ENCODE measurements at places on chromosomes 7 and 10.

GRCh38 chr10:101559596-101560297 lies 28.3 kb downstream of the POLL start:
- DNase-seq: no peak

DNA sequence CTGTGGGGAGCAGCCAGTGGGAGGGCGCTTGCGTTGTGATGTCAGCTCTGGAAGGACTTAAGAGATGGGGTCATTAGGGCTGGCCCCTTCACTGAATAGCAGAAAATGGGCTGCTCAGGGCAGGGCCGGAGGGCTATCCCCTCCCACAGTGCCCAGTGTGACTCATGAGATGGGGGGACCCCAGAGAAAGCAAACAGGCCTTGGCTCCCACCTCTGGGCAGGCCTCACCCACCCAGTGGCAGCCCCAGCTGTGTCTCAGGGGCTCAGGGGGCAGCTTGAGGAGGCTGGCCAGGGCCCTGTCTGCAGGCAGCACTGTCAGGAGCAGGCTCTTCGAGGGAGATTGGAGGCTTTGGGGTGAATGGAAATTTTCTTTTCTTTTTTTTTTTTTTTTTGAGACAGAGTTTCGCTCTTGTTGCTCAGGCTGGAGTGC lies 168.3 kb downstream of the SLIT1 start:
- DNase-seq: no peak

DNA sequence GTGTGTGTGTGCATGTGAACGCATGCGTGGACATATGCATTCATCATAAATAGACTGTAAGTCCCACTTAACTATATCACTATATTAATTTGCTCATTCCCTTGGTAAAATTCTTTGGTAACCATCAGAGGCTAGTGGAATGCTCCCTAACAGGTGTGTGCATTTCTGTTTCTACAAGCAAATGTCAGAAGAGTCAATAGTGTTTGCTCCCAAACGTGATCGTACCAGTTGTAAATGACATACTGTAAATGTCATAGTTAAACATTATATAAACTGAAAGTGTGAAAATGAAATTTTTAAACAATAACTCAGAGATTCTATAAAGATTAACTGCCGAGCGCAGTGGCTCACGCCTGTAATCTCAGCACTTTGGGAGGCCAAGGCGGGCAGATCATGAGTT lies 94.6 kb downstream of the ANLN start:
- no peak for DNase-seq

DNA sequence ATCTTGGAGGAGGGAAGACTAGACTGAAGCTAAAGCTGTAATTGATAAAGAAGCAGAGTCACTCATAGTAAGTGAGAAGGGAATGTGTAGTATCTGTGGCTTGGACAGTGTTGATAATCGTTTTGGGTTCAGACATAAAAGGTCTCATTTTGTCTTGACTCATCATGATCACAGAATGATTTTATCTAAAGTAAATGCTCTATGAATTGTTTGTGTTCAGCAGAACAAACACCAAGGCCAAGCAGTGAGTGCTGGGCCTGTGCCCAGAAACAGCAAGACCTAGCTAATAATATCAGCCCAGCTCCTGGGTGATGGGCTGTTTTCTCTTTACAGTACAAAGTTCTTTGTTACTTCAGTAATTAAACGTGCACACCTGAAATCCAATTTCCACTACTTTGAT lies 26.7 kb upstream of the CD36 start:
- no peak for DNase-seq

DNA sequence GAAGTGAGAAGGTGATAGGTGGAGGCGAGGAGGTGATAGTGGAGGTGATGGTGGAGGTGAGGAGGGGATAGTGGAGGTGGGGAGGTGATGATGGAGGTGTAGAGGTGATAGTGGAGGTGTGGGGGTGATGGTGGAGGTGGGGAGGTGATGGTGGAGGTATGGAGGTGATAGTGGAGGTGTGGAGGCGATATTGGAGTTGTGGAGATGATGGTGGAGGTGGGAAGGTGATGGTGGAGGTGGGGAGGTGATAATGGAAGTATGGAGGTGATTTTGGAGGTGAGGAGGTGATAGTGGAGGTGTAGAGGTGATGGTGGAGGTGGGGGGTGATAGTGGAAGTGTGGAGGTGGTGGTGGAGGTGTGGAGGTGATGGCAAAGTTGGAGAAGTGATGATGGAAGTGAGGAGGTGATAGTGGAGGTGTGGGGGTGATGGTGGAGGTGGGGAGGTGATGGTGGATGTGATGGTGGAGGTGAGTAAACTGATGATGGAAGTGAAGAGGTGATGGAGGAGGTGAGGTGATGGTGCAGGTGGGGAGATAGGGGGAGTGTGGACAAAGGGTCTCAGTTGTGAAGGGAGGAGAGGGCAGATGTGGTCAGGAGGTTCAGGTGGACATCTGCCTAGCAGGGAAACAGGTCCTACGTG lies 36.6 kb downstream of the ADCY1 start:
- DNase-seq: no peak

DNA sequence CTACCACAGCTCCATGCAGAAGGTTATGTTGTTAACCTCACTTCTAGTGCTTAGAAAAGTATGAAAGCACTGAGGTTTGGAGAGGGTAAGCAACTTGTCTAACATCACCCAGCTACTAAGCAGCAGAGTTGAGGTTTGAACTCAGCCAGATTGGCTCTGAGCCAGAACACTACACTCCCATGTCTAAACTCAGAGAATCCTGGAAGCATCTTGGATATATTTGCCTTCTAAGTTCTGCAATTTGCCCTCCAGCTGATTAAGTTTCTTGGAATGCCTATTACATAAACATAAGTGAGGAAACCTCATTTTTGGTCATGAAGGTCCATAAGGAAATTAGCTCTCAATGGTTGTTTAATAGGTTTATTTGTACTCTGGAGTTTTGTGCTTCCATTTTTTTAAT lies 78.1 kb upstream of the PHYHIPL start:
- no peak for DNase-seq

- DNase-seq: no peak
Measured at GRCh38 chr7:92517631-92518030, 10.7 kb downstream of the PEX1 start.

GRCh38 chr10:86472061-86472460 lies 49.5 kb downstream of the WAPL start:
- no peak for DNase-seq

DNA sequence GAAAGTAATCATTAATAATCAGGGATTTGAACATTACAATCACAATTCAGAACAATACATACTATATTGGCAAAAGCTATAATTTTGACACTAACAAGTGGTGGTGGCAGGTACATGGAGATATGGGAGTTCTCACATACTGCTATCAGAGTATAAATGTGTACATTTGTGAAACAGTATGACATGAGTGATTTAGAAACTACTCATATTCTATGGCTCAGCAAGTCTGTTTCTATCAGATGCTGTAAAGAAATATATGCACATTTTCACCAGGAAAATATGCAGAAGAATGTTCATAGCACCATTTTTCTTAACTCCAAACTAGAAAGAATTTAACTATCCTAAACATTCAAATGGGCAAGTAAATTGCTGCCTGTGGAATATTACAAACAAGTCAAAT lies 620.0 kb downstream of the SH2D4B start:
- DNase-seq: no peak

DNA sequence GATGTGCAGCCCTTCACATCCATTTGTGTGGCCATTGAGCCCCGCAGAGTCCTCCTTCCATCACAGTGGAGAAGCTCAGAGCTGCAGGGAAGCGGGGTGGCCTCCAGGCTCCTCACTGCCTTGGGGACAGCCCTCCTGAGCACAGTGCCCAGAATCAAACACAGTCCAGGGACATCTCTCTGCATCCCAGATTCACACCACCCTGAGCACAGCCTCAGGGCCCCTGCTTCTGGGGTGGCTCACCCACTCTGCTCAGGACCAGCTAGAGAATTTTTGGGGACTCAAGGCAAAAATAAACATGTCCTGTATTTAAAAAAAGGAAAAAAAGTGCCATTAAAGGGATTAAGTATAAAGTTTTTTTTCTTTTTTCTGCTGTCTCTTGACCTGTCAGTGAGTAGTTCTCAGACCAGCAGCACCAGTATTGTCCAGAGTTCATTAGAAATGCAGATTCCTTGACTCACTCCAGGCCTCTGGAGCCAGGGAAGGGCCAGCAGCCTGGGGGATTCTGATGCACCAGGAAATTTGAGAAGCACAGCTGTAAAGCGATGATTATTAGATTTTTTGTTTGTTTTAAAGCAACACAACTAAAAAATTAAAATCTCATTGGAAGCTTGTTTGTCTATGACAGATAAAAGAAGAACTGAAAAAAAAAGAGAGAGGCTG lies 61.6 kb downstream of the ARHGAP22 start:
- no peak for DNase-seq

DNA sequence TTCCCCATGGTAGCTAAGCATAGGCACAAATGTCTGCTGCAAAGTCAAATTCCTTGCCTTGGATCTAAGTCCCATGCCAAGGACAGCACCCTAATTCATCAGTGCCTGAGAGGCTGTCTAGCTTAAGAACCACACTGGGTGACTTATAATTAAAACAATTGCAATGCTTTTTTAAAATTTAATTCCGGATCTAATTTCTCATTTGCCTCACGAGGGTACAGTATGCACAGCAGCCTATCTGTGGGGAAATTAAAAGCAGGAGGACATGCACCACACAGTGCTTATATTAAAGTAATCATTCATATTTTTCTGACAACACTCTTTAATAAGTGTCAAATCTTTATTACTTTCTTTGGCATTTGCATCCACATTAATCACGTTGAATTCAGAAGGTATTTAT lies 378.8 kb downstream of the GPAM start:
- DNase-seq: no peak
